A549 treated with RU486 at 1 μM for 4 hours (cell line): ENCODE measurements at places on chromosomes 1 and 21. TPM values are rescaled to one million over a fixed set of nuclear protein-coding genes. Genes with fewer than 3 reads are reported as not detected.

PRAMEF4 gene
- not detected in 5 replicates for total RNA-seq

CFHR5 gene
- total RNA-seq = not detected in 5 replicates

ACAP3 gene
- total RNA-seq = 8.1 to 17.8 TPM (median 13.7 TPM) in 5 replicates

UBE2Q1 gene
- total RNA-seq = 52.7 to 93.5 TPM (median 57.0 TPM) in 5 replicates

CD1E gene
- total RNA-seq = not detected in 5 replicates

F5 gene
- total RNA-seq = 0.03 to 0.12 TPM (median 0.10 TPM) in 5 replicates

MEF2D gene
- 22.6 to 36.0 TPM (median 31.5 TPM) in 5 replicates for total RNA-seq

FALEC gene
- total RNA-seq = 0.29 to 0.46 TPM in 2 of 5 replicates, not detected in the others

LAD1 gene
- 0.59 to 0.92 TPM (median 0.69 TPM) in 5 replicates for total RNA-seq

RGS13 gene
- not detected in 5 replicates for total RNA-seq

TFF1 gene
- 22.1 to 29.0 TPM (median 26.3 TPM) in 5 replicates for total RNA-seq

DDR2 gene
- 0.28 to 0.49 TPM (median 0.35 TPM) in 5 replicates for total RNA-seq

NHLH1 gene
- total RNA-seq = 0.34 to 0.70 TPM (median 0.42 TPM) in 5 replicates
